HCEC 1CT (cell line): ENCODE measurements at places on chromosomes 2 and 18.
A peak's percentile ranks its signal among the peaks of the same experiment; 100 is the strongest.

GRCh38 chr2:109195193-109196045, 66.4 kb downstream of the SH3RF3 start:
- DNase-seq = no peak

GRCh38 chr2:135773319-135773718, 31.7 kb downstream of the UBXN4 start:
- DNase-seq = no peak

DNA sequence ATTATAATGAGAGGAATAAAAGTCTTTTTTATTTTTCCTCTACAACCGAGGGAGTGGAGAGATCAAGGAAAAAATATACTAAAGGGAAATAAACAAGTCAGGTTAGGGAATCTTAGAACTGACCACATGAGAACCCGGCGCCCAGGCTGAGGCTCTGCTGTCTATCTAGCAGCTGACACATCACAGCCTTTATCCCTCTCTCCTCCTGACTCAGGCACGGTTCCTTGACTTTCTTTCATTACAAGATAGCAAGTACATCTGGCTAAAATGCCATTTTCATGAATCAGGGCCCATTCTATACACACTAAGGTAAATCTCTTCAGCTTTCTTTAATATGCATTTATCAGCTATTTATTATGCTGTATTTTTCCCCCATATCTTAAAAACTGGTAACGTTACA, 296.0 kb downstream of the TMX3 start:
- DNase-seq = peak; percentile 89

GRCh38 chr2:6111781-6112261, 419.6 kb downstream of the SOX11 start:
- DNase-seq = no peak

DNA sequence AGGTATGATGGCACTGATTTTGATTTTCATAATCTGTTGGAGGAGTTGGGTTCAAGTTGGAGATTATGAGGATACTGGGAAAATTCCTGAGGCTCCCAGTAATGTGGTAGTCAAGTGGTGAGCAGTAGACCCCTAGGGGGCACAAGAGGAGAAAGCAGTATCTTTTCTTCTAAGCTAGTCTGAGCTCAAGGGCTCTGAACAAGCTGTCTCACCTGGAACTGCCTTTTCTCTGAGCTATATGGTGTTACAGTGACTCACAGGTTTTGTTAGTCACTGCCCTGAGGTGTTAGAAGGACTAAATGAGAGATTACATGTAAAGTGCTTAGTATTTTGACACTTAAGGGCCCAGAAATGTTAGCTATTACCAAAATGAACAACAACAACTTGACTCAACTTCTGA, 42.2 kb downstream of the CD302 start:
- DNase-seq = peak; percentile 40

DNA sequence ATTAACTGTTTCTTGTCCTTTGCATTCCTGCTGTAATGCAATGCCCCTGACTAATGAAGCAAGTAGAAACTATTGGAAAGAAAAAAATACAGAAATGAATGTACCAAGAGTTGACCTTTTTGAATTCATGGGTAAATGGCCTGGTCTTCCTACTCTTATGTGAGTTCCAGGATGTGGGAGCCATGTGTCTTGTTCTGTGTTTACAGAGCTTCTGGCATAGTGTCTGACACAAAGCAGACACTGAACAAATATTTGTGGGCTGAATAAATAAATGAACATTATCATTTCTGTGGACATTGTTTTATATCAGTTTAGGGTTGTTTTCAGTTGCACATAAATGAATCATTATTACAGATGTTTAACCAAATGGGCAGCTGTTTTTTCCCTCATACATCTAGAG, 155.5 kb downstream of the CD8B2 start:
- DNase-seq = no peak

GRCh38 chr18:48979944-48980890, 29.5 kb upstream of the SMAD7 start:
- DNase-seq = peak; percentile 35

- no peak for DNase-seq
Measured at GRCh38 chr18:48803951-48804855, 146.6 kb downstream of the SMAD7 start.

- no peak for DNase-seq
Measured at GRCh38 chr2:31979018-31979417, 31.8 kb downstream of the MEMO1 start.

GRCh38 chr2:230877759-230878598, 13.2 kb downstream of the ITM2C start:
- DNase-seq = no peak

DNA sequence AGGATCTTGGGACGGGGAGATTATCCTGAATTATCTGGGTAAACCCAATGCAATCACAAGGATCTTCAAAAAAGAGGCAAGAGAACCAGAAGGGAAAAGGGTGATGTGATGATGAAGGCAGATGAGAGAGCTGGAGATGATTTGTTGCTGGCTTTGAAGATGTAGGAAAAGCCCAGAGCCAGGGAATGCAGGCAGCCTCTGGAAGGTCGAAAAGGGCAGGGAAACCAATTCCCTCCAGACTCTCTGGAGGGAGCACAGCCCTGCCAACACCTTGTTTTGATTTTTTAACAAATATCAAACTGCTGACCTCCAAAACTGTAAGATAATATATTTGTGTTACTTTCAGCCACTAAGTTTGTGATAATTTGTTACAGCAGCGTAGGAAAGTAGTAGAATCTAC, 48.9 kb upstream of the IL1R2 start:
- DNase-seq = no peak

DNA sequence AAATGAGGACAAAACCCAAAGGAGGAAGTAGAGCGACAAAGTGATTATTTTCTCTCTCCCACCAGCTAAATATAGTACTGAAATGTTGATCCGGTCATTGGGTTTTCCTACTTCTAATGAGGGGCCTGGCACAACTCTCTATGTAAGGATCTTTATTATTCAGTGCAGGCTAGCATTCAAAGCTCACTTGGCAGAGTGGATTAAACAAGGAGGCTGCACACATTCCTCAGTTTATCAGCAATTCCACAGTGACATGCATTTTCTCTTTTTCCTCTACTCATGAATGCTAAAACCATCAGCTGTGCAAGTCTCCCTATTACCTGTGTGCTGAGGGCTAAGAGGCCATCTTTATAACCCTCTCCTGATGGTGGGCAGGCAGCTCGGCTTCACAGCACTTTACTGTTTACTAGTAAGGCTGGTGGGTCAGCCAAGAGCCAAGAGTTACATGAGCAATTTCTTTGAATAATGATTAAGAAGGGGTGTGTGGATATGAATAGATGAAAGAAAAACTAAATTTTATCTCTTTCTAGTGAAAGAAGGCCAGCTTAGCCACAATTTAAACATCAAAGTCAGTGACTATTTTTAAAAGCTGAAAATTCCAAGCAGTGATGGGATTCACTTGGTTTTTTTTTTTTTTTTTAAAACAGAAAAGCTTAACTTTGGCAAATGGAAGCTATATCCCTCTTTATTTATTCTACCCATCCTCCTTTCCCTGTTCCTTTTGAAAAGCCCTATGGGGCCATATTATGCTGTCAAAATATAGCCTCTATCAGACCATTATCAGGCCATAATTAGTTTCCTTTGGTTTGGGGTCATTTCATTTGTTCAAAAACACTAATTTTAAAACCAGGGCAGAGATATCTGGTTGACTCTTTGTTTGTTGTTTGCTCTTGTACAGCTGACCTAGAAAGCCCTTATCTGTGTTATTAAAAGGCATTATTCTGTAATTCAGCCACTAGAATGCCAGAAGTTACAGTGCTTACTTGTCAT, 111.0 kb downstream of the RBM43 start:
- DNase-seq = no peak

DNA sequence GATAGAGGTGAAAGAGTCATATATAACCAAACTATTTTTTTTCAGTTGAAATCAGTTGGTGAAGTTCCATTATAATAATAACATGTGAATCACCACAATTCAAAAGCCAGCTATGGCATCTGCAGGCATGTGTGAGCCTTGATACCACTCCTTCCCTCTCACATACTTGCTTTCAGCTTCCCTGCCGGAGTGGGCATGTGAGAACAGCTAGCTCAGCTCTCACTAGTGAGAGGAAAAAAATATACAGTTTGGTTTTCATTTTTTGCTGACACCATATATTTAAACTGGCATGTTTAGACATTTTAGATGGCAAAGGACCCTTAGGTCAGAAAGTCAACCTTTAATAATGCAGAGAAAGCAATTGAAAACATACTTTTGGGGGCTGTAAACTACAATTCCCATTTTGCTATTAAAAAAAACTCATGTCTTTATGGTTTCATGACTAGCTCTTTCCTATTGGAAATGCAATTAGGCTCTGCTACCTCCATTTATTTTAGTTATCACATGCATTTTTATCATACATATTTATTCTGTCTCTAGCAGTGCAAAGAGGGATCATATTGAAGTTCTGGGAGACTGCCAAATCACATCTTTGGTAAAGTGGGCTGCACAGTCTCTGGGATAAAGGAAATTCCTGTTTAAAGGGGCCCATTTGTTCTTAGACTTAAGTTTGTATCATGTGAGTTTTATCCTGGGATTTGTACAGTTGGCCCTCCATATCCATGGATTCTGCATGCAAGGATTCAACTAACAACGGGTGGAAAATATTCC, 33.2 kb upstream of the SLC40A1 start:
- peak; percentile 57 for DNase-seq

DNA sequence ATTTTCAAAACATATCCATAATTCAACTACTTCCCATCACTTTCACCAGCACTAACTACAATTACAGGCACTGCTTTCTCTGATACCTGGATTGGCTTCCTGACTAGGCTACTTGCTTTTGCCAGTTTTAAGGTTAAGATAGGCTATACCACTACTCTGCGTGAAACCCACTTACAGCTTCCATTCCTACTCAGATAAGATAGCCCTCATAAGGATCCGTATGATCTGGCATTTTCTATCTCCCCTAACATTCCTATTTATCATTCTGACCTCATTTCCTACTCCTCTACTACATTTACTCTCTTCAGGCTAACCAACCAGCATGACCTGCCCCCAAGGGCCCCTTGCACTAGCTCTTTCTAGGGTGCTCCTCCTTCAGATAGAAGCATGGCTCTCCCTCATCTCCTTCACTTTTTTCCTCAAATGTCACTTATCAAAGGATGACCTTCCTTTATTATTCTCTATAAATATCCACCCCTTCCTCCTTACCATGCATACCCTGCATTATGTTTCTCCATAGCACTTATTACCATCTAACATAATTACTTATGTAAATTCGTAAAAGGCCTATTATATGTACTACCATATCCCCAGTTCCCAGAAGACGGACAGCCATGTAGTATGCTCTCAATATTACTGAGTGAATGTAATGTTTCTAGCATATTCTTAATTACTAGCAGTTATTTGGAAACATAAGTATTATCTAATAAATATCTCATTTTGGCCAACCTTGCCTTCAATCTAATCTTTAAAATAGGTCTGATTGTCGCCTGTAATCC, 4.4 kb downstream of the TIA1 start:
- DNase-seq = no peak

GRCh38 chr2:236972491-236973342, 113.0 kb upstream of the COPS8 start:
- peak; percentile 37 for DNase-seq

DNA sequence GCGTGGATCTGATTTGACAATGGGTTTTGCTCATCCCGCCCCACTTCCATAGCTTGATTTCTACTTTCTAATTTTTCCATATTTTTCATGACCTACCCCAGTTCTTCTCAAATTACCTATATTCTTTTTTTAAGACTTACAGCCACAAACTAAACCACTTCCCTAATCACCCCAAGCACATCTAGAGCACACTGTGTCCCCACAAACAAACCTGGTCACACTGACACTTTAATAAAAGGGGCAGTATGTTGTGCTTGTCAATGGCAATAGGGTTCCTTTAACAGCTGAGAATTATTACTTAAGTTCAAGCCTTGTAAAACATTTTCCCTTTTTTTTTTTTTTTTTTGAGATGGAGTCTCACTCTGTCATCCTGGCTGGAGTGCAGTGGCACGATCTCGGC, 47.1 kb downstream of the MREG start:
- no peak for DNase-seq

DNA sequence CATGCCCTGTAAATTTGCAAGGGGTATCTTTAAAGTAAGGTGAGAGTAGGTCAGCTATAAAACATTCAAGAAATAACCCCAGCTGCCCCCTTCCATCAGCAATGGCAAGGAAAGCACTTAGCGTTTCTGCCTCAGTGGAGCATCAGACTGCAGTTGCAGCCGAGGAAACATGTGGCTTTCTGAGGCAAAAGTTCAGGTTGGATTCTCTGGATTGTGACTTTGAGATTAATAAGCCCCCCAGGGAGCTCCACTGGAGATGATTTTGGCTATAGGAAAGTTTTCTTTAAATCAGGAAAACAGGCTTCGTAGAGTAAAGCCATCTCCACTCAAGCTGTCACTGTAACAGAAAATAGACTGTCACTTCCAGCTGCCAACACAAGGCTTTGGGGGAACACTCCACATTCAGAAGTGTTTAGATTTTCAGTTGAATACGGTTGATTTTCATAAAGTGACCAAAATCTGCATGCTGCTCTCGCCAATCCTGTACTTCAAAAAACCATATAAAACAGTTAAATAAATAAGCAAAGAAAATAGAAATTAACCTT, 15.3 kb upstream of the RIT2 start:
- DNase-seq = no peak

GRCh38 chr2:148209603-148210002, 188.7 kb downstream of the MBD5 start:
- DNase-seq = peak; percentile 7

- no peak for DNase-seq
Measured at GRCh38 chr2:59171019-59171418, 929.9 kb upstream of the FANCL start.

GRCh38 chr2:226410247-226410835, 389.3 kb downstream of the IRS1 start:
- DNase-seq = no peak

DNA sequence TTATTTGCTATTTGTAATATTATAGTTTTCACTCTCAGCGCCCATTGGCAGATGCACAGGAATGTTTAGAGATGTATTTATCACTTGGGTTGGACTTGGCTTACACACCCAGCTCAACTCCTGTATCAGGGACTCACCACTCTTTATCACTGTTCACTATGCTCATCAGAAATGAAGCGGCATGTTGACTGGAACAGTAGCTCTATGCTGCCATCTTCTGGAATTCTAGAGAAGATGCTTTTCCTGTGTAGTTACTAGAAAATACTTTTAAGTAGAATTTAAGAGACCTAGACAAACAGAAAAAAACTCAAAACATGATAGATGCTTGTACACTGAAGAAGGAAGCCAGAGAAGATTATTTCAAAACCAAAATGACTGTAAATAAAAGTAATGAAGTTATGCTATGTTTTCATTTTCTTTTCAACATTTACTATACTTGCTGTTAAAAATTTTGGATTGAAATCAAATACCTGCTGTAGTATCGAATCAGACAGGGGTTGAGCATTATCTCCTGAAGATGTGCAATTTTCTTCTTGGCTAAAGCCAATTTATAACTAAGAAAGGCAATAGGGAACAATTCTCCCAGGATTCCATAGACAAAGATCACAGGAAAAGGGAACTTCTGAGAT, 47.4 kb upstream of the NXPH2 start:
- DNase-seq = peak; percentile 50

GRCh38 chr2:38178119-38178518, 102.2 kb upstream of the CYP1B1 start:
- peak; percentile 69 for DNase-seq
